ENCODE measurements at places on chromosomes 7 and 10.

GRCh38 chr7:6551016-6551511 lies at the start of gene GRID2IP:
GRID2IP (minus strand) TSS chr7:6551461; CDS start chr7:6551436, 25 bp downstream.
- no peak for DNase-seq

- no peak for DNase-seq
Observed at GRCh38 chr7:47746468-47746867, 164.6 kb upstream of the TNS3 start.

DNA sequence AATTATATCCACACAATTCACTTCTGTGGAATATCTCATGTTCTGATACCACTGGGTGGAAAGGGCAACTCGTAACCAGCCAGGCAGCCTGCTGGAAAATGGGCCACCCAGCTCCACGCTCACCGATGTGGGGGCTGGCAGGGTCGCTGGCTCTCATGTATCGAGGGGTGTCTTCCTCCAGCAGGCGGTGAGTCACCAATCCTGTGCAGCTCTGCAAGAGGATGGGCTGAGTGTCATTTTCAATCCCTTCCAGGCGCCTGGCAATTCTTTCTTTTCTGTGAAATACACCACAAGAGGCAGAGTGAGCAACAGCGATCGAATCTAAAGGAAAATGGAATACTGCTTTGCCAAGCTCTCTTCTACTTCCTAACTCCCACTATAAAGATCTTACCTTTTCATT lies 80.1 kb downstream of the SVIL start:
- DNase-seq: no peak

- no peak for DNase-seq
Observed at GRCh38 chr10:132690401-132690800, 95.5 kb downstream of the NKX6-2 start.

- DNase-seq: no peak
Observed at GRCh38 chr10:35388682-35389081, 52.4 kb downstream of the CCNY start.

DNA sequence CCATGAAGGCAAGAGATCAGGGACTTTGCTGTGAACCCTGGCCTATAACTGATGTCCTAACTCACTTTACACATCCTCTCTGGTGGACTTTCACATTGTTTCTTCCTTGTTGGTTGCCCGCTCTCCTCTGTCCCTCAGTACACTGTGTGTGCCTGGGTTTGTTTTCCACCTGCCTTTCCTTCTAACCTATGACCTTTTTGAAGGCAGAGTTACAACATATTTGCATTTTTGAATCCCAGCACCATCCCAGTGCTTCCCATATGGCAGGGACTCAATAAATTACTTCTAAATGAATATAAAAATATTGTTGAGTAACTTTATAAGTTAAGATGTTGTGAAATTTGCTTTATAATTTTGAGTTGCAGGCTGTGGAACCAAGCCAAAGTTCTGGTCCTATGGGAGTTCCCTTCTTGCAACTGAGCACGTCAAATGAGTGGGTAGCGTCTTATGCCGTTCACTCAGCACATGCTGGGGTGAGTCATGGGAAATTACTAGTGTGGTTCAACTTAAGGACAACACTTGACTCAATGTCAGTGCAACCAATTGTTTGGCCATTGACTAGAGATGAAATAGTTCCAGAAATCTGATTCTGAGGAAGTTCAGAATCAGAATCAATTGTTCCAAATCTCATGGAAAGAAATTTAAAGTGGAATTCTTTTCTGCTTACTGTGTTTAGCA lies 250.9 kb downstream of the TWIST1 start:
- no peak for DNase-seq

GRCh38 chr10:43108951-43109350 lies 29.3 kb upstream of the CSGALNACT2 start:
- no peak for DNase-seq

- DNase-seq: no peak
Observed at GRCh38 chr7:65972976-65973375, 9.0 kb downstream of the GUSB start.

- DNase-seq: peak; percentile 31
Observed at GRCh38 chr10:3622845-3623621, 162.0 kb downstream of the KLF6 start.

DNA sequence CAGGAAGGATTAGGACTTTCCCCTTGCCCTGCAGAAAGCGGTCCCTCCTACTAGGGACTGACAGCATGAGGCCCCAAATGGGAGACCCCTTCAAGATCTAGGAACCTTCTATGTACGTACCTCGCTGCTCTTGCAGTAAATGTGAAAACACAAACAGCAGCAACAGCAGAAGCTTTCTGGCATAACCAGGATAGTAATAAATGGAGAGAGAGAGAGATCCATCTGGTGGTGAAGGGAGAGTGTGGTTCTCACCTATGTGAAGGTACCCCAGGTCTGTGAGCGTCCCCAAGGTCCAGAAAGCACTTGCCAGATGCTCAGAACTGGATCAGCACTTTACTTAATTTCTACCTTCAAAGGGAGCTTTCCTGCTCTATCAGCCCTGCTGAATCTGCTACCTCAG lies 592.7 kb downstream of the PARD3 start:
- DNase-seq: no peak

- DNase-seq: no peak
Observed at GRCh38 chr10:104120512-104120902, 1.5 kb upstream of the SFR1 start.

- DNase-seq: no peak
Observed at GRCh38 chr10:28800144-28800543, 122.8 kb downstream of the BAMBI start.

DNA sequence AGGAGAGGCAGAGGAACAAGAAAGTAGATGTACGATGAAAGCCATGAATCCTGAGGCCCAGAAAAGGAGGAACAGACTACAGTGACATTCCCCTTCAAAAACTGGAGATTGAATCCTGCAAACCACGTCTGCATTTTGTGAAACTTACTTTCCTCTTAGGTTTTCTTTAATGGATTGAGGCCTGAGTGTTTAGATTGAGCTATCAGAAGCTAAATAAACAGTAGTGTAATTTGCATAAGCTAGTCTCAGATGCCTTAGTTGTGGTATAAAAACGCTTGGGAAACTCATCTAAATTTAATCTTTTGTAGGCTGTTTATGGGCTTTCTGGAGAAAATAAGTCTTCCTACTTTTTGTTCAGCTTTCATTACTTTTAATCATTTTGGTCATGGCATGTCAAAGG lies 94.8 kb upstream of the HDAC9 start:
- no peak for DNase-seq

DNA sequence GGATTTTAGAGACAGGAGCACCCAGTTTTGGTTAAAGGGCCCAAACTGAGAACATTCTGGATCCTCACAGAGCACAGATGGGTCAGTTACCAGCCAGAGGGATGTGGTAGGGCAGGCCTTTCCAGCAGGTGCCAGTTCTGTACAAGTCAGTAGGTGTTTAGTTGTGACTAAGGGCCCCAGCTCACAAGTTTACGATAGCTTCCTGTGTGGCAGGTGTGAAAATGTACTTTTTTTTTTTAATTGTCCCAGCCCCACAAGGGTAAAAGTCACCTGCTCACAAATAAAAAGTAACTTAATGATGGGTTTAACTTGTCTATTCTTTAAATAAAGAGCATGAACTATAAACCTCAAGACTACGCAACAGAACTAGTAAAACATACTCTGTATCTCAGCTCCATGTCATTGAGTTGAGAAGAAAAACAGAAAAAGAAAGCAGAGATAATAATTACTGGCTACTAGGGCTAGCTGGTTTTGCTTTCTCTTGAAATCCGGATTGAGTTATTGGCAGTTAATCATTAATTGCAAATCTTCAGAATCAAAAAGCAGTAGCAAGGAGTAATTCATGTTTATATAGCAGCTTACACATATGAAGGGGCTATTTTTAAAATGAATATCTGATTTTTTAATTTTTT lies 15.4 kb downstream of the NFE2L3 start:
- peak; percentile 43 for DNase-seq

DNA sequence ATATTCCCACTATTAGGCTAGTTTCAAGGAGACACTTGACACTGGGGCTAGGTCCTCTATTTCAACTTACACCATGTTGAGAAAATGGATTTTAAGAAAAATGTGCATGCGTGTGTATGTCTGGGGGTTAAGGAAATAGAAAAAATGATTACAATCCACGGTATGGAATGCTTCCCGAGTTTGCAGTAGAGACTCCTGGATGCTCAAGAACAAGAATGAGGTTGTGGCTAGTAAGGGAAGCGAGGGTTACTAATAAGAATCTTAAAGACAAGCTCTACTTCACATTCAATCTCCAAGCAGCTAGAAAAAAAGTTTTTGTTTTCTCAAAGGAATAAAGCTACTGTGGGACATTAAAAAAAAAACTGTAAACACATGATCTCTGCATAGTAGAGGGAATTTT lies 54.7 kb downstream of the ANK3 start:
- DNase-seq: no peak

DNA sequence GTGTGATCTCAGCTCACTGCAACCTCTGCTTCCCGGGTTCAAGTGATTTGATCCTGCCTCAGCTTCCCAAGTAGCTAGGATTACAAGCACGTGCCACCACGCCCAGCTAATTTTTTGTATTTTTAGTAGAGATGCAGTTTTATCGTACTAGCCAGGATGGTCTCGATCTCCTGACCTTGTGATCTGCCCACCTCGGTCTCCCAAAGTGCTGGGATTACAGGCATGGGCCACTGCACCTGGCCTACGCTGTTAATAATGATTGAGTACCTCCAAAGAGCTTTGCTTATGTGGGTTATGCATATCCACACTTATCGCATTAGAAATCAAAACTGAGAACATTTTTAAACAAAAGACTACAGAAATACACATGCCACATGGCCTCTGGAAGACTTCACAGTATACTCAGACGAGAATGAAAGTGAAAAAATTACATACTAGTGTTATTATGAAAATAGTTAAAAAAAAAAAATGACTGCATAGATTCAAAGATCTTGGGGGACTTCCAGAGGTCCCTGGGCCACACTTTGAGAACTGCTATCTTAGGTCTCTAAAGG lies 25.4 kb downstream of the RPP38 start:
- DNase-seq: no peak

DNA sequence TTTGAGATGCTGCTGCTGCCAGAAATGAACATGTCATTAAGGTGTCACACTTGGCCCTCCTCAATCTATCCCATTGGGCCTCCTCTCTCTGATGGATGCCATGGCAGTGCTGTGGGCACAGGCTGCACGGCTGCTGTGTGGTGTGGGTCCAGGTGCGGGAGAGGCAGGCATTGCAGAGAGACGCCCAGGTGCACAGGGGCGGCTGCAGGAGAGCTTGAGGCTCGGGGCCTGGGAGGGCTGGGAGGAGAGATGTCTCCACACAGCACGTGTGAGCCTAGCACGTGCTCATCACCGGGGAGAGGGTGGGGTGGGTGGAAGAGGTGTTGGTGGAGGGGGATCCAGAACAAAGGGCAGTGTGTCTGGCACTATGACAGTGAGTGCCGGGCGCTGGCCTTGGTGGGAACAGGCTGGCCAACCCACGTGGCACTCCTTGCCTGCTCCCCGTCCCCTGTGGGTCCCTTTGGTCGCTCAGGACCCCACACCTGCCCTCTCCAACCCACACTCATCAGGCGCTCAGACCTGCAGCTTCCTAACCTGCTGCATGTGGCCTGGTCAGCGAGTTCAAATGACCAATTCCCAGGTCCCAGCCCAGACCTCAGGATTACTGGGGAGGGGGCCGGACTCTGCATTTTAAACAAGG lies 39.9 kb upstream of the BNIP3 start:
- DNase-seq: no peak

DNA sequence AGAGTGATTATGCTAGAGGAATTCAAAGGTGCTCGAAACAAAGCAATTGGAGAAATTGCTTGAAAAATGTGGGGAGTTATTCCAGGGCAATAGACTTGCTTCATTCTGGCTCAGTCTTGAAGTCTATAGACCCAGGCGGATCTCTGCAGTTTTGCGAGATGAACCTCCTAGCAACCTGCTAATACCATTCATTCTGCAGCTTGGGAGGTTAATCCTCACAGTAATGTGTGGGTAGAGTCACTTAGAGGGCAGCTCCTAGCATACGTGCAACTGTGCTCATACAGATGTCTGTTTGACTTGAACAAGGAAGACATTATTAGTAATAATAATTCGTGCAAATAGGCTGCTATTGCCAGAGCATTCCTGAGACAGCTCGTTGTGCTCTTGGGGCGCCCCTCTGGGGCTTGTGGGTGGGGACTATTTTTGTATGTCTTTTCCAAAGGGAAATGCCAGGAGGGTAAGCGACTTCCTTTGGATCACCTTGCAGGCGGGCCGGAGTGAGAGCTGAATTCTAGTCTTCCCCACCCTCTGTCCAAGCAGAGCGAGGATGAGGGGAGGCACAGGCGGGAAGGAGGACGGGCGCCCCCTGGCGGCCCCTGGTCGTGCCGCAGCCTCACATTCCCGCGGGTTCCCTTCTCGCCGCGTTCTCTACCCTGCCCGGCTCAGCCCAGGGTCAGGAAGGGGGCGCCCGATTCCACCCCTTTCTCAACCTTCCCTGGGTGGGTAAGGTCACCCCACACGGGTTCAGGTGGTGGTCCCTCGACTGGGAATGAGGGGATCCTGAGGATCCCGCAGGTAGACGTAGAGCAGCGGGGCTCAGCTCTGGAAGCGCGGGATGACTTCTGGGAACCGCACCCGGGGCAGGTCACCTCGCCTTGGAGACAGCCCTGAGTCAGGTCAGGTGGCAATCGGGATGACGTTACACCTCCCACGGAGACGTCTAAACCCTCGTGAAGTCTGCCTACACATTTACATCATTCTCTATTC lies 241.5 kb downstream of the PHTF2 start:
- DNase-seq: peak; percentile 58

DNA sequence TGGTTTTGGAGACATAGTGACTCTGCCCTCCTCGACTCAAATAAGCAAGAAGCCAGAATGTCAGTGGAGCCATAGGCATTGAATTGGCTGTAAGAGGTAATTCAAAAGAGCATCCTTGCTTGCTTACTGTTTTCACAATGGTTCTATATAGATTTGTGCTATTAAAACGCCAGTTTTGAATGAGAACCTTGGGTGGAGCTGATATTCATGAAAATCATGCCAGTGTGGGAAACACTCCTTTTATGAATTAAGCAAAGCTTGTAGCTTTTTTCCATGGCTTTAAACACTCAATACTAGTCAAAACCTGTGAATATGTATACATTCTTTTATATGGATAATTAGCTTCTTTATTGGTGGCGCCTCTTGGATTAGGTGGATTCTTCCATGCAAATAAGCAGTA lies 252.5 kb downstream of the SLC25A13 start:
- no peak for DNase-seq

DNA sequence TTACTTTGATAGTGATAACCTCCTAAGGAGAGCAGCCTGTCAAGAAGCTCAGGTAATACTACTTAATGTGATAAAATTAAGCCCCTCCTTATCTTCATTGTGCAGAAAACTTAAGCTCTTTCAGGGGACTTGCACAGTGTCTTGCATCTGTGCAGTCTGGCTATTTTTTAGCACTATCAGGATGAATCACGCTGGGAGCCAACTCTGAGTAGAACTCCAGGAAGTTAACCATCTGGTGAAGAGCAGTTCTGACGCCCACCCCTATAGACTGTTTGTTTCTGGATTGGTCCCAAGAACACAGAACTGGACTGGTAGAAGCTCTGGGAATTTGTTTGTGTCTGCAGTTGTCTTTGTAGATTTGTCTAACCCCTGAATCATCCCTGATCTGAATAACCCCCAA lies 41.9 kb downstream of the AGK start:
- DNase-seq: no peak

All from activated CD8-positive, alpha-beta T cell treated with anti-CD3 and anti-CD28 coated beads, Interleukin-2, amount 10 ng/mL, durations not matched to agents 7 days and 5 days (primary cell).